Stimulated activated CD8-positive, alpha-beta memory T cell treated with anti-CD3 and anti-CD28 coated beads, Interleukin-2, amount 100 ng/mL, for 48 hours (primary cell): ENCODE measurements at places on chromosomes 11 and 22.
A peak's percentile ranks its signal among the peaks of the same experiment; 100 is the strongest.

DNA sequence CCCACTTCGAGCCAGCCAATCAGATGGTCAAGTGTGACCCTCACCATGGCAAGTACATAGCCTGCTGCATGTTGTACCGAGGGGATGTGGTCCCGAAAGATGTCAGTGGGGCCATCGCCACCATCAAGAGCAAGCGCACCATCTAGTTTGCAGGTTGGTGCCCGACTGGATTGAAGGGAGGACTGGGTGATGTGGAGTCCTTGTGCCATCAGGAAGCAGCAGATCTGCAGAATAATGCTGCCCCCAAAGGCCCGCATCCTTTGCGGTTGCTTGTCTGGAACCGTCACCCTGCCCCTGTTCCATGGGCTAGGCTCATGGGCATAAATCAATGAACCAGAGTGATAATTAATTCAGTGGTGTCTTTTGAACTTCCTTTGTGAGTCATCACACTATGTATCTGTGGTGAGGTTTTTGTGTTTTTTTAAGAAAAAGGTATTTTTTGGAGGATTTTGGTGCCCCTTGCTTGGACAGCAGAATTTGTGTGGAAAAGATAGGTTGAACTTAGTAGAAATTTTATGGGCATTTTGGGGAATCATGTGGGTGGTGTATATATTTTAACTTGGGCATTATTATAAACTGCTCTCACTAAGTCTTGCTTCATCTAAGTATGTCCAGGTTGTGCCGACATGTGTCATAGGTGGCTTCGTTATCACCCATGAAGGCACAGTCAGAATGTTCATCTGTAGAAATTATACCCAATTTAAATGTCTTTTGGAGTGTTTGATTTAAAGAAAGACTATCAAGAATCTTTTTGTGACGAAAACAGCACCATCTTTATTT, 22.3 kb downstream of the LRRC74B start:
- DNase-seq: no peak

DNA sequence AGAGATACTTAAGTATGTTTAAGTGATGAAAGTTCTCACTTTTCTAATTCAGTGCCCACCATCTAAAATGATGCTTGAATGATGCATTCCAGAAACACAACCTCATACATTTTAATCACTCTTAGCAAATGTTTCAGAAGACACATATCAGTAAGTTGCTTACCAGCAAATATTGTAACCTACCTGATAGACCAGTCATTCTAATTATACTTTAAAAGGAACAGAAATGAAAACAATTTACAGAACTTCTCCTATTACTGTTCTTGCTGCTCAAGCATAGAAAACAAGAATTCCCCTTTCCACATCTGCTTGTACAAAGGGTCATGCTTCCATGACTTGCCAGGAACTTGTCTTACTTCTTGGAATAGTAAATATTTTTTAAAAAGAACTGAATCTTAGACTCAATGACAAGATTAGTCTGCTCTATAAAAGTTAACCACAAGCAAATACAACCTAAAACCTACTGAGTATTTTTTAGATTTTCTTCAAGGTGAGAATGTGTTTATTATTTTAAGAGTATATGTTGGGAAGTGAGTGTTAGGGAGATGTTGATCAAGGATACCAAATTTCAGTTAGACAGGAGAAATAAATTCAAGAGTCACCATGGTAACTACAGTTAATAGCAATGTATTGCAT, 82.0 kb upstream of the SC5D start:
- no peak for DNase-seq

DNA sequence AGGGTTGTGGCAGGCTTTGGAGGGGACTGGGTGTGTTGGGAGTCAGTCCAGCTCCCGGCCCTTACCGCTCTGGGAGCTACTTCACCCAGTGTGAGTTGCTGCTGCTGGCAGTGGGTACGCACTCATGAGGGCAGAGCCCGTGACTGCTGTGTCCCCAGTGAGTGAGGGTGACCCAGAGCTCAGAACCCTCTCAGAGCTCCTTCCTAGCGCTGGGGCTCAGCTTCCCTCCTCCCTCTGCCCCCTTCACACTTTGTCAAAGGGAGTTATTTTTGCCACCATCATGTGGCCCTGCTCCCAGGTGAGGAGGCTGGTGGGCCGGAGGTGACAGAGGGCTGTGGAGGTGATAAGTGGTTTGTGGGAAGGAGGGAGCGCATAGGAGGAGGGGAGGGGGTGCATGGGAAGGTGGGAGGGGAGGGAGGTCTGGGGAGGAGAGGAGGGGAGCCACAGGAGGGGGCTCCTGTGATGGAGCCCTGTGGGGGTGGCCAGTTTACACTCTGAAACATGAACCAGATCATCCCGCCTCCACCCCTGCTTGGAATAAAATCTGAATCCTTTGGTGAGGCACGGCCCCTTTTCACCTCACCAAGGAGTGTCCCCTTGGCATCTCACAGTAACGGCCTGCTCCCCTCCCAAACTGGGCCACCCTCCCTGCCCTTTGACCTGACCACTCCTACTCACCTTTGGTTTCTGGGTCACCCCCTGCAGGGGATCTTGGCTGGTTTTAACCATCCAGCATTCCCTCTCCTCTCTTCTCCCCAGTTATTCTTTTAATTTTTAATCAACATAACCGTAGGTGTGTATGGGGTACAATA, 9.9 kb downstream of the NDUFV1 start:
- no peak for DNase-seq

DNA sequence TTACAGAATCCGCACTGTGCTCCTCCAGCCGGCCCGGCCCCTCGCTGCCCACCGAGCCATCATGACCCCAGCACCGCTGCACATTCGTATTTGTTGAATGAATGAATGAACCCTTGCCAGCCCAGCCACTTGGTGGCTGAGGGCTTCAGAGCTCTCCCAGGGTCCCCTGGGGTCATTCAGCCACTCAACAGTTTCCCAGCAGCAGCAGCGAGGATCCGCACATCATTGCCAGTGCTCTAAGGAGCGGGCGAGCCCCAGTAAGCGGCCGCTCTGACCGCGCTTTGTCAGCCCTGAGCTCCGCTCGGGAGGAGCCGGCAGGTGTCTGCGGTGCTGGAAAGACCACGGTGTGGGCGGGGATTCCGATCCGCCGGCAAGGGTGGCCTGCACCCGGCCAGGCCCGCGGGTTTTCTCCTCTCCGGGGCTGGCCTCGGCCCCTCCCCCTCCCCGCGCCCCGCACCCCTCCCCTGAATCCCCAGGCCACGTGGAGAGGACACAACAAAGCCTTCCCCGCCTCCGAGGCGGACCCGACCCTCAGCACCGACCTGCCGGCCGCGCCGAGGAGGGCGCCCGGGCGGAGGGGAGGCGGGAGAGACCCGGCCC, 563 bp downstream of the BID start:
- DNase-seq: peak; percentile 72

- no peak for DNase-seq
These were observed 61.4 kb upstream of the FADD start for GRCh38 chr11:70141486-70142220.

- DNase-seq: no peak
These were observed 13.3 kb downstream of the TSPO start for GRCh38 chr22:43164636-43165035.

DNA sequence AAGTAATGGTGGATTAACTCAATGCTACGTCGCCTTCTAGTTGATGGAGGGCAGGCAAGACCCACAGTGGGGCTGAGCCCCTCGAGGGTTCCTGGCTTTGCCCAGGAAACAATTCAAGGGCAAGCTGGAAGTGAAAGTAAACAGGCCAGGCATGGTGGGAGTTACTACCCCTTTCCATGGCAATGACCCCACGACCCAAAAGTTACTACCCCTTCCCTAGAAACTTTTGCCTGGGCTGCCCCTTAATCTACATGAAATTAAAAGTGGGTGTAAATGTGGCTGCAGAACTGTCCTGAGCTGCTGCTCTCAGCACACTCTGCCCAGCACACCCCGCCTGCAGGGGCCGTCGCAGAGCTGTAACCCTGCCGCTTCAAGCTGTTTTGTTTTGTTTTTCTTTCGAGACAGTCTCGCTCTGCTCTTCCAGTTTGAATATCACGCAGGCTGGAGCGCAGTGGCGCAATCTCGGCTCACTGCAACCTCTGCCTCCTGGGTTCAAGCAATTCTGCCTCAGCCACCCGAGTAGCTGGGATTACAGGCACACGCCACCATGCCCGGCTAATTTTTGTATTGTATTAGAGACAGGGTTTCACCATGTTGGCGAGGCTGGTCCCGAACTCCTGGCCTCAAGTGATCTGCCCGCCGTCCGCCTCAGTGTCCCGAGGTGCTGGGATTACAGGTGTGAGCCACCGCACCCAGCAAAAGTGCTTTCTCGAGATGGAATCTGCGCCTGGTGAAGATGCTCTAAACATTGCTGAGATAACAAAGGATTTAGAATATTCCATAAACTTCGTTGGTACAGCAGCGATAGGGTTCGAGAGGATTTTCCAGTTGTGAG, 5.9 kb upstream of the RNH1 start:
- no peak for DNase-seq

GRCh38 chr11:130451231-130452019, 3.0 kb downstream of the ADAMTS15 start:
- DNase-seq: no peak

- DNase-seq: peak; percentile 63
These were observed 158.8 kb upstream of the NAV2 start for GRCh38 chr11:19553683-19554333.

DNA sequence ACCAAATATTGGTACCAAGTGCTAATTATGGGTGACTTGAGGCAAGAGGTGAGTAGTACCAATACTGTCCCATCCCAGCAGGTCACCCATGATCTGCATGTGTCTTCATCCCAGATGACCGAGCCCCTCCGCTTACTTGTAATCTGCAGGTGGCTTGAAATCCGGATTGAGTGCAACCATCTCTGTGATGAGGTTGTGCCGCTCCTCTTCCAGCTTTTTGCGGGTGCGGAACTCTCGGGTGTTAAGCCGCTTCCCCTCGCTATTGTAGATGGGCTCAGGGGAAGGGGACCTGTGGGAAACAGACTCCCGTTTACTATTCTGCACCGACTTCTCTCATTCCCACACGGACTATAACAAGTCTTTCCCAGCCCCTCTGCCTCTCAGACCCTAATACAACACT, 8.2 kb downstream of the SF1 start:
- DNase-seq: no peak

GRCh38 chr22:19138217-19139000, 6.0 kb downstream of the ESS2 start:
- no peak for DNase-seq

DNA sequence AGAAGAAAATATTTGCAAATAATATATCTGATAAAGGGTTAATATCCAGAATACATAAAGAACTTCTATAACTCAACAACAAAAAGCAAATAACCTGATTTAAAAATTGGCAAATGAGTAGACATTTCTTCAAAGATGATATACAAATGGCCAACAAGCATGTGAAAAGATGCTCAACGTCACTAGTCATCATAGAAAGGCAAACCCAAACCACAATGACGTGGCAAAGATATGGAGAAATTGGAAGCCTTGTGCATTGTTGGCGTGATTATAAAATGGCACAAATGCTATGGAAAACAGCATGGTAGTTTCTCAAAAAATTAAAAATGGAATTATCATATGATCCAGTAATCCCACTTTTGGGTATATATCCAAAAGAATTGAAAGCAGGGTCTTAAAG, 466.3 kb downstream of the TBC1D22A start:
- DNase-seq: no peak

DNA sequence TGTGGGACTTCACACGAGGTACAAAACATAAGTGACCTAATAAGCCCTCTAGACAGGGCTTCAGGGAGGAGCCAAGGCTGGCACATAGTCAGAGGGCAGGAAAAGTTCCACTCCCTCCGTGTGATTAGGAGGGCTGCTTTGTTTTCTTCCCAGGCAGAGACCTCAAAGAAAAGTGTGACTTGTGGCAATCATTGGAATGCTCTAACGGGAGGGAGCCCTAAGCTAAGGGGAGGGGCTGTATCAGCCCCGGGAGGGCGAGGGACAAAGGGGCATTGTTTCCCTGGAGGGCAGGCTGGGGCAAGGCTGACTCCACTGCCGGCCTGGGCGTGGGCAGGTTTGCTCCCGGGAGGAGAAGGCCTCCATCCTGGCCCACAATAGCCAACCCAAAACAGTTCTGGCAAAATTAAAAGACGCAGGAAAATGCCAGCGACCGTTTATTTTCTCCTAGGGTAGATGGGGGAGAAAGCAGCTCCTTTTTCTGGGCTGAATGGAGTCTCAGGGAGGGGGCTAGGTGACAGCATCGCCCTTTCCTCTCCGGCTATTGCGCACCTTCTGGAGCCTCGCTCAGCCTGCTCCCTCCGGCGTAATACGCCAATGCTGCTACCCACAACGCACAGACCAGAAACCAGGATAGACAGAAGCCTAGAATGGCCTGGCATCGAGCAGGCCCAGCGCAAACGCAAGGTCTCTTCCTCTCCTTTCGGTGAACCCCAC, 60.2 kb downstream of the ENDOD1 start:
- DNase-seq: no peak

DNA sequence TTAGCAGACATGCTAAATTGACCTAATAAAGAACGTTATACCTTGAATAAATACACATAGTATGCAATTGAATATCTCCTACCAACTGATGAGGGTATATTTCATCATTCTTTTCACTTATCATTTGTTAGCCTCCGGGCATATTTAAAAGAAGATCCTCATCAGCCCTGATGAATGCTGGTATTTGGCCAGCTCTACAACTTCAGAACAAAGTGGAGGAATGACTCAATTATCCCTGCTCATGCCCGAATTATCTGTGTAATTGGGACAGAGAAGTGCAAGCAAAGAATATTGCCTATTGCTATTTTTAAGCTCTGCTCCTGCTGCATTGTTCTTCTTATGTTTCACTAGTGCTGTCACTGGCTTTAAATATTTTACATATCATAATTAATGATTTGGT, 622.1 kb downstream of the METTL15 start:
- no peak for DNase-seq

DNA sequence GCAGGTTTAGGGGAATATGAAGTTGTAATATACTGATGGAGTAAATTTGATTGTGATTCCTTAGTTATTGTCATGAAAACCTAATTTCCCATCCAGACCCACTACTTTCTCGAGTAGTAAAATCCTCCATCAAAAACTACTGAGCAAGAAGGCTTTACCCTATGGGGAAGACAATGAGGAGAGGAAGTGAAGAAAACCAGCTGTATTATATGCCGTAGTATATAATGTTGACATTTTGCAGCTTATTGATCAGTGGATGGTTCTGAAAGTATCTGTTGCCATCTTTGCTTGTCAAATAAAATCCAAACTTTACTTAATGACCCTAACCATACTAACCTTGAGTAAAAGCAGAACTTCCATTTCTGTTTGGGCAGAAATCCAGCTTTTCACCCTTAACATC, 292.8 kb upstream of the RAG2 start:
- DNase-seq: no peak
